Fibroblast of gingiva (primary cell): ENCODE measurements at places on chromosomes 2 and 18.

DNA sequence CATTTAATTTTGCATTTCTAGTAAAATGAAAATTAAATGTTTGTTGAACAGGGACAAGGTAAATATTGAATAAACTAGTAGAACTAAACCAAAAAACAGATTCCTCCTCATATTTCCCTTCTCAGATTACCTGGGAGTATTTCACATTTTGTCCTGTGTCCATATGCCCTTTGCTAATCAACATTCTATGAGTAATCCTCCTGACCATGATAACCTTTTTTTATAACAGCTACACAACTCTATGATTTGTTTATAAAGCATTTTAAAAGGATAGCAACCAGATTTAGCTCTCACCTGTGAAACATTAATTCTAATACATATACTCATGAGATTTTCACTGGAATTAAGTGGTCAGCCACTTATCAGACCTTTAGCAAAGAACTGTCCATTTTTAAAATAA lies 7.1 kb upstream of the DSG2 start:
- DNase-seq, result no peak

- peak; percentile 52 for DNase-seq
Measured at GRCh38 chr2:143808166-143808565, 678.9 kb downstream of the ARHGAP15 start.

DNA sequence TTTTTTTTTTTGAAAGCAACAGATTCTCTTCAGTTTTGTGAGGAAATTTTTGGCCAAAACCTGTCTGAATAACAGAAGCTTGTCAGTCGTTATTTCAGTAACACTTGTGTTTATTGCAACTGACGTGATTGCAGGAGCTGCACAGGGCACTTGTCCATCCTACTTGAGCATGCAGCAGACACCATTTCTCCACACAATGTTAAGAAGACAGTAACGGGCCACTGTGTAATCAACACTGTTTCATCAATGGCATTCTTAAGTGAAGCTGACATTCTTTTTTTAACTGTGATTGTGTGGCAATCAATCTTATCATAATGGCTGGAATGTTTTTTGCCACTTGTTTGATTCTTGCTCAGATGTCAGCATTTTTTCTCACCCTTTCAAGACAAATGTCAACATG lies 50.1 kb upstream of the PIEZO2 start:
- no peak for DNase-seq

DNA sequence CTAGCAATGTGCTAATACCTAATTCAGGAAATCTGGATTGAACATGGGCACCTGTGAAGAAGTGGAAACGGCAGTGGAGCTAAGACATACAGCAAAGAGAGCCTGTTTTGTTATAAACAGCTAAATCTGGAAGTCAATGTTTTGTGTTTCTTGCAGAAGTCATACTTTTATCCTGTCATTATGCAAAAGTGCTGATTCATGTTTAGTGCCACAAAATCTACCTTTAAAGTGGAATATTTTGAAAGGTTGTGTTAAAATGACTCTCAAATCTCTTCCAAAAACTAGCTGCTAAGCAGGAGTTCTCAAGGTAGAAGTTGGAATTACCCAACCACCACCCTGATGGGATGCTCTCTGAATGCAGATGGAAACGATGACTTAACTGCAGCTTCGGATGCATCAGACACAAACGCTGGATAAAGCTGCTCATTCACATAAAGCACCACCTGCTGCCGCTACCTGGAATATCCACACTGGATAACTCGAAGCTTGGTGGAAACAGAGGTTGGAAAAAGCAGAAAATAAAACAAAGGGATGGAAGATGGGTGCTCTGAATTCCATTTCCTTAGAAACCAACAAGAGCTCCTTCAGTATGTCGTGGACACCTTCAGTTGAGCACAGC lies 132.6 kb upstream of the ZNF236 start:
- DNase-seq, result no peak

DNA sequence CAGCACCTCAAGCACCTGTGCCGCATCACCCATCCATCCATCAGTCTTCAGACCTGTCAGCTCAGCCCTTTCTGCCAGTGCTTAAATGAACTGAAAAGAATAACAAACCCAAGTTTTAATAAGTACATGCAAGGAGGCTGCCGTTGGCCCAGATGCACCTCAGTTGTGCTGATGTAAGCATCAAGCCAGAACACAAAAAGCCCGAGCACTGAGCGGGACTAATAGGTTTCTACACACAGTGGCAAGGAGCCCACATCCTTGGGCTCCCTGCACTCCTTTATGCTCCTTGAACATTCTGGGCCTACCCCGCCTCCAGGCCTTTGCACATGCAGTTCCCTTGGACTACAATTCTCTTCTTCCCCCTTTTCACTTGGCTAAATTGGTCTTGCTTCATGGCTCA lies 165.6 kb downstream of the ALK start:
- no peak for DNase-seq

GRCh38 chr18:24763765-24764513 lies 303.5 kb downstream of the HRH4 start:
- peak; percentile 60 for DNase-seq

DNA sequence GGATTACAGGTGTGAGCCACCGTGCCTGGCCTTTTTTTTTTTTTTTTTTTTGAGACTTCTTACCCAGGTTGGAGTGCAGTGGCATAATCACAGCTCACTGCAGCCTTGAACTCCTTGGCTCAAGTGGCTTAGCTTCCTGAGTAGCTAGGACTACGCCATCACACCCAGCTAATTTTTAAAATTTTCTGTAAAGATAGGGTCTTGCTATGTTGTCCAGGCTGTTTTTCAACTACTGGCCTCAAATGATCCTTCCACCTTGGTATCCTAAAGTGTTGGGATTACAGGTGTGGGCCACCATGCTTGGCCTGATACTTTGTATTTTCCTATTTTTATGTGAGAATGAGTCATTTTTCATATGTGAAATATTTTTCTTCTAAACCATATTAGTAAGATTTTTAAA lies 13.7 kb downstream of the ELP2 start:
- DNase-seq, result no peak

DNA sequence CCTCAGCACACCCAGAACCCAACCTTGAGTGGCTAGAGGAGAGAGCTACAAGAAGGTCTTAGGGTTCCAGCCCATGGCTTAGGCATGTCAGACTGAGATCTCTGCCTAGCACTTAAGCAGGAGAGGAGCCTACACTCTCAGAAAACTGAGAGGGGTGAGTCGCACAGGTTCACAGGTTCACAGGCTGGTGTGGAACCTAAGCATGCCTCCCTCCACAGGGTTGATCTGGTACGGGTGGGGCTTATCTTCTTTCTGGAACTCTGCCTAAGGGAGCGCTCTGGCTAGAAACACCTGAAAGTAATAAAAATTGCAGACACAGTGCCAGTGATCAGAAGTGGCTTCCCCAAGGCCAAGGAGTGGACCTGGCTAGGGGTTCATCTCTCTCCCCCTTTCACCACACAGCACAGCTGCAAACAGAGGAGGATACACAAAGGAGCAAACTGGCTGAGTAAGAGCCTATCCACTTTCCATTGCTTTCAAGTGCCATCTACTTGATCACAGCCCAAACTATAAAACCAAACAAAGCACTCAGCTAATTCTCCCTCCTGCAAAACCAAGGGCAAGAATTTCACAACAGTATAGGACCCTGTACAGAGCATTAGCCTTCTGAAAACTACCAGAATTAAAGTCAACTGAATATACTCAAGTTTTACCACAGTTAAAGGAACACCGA lies 481.9 kb upstream of the SETBP1 start:
- DNase-seq, result no peak

DNA sequence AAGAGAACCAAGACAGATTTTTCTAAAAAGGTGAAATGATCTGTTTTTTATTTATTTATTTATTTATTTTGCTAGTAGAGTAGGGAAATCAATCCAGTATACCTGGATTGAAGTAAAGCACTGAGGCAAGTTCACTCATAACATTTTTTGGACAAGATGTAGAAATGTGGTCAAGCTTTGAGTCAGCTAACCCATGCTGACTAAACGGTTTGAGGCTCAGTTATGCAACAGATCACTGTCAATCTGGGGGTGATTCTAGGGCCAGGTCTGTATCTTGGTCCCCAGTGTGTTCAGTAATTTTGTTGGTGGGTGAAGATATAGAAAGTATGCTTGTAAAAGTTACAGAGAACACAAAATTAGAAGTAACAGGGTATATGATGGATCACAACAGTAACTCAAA lies 60.2 kb downstream of the RMDN2 start:
- peak; percentile 44 for DNase-seq
